Aorta (tissue), 5 donors: ENCODE measurements at places on chromosomes 1 and 21. TPM values are rescaled to one million over a fixed set of nuclear protein-coding genes. Genes with fewer than 3 reads are reported as not detected.

DNA sequence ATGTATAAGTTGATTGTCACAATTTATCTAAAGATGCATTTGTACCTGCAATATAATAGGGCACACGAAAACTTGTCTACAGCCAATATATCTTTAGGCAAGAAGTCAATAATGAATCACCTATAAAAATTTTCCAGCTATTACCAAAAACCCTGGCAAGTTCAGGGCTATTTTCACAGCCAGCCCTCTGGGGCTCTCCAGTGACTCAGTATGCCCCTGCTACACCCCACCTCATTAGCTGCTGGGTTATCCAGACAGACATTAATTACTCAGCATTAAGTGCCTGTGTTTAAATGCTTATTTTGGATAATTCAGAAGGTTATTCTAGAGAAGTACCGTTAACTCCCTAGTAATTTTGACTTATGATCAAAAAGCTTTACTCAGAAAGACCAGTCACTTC is 220.2 kb downstream of the TBX15 start:
- no peak overlapping the region for H3K4me3 ChIP-seq
- no peaks in the 10 kb centered on the region for H3K36me3 ChIP-seq
- DNase-seq, result no peak
- H3K4me1 ChIP-seq, result no peaks in the 10 kb centered on the region
- H3K27ac ChIP-seq, result no peak overlapping the region
- H3K27me3 ChIP-seq, result no peaks in the 10 kb centered on the region

DNA sequence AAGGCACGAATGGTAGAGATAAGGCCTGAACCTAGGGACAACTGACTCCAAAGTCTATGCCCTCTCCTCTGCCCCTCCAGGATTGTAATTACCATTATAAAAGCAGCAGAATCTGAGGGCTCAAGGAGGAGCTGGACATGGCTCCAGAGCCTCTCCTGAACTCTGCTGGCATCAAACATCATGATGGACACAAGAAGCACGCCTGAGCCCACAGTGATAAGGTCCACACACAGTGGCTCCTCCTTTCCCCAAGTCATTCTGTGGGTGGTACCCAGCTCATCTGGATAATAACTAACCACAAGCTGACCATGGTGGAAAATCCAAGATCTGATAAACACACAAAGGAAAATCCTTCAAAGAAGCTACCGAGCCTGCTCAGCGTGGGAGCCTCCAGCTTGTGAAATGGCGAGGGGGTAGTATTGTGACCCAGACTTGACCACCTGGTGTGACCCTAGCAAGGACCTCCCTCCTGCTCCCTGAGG is 85.2 kb downstream of the HIVEP3 start:
- no peak overlapping the region for H3K4me3 ChIP-seq
- H3K27me3 ChIP-seq, result no peaks in the 10 kb centered on the region
- DNase-seq, result no peak
- H3K36me3 ChIP-seq, result no peaks in the 10 kb centered on the region
- peaks cover 3% of the 10 kb centered on the region for H3K4me1 ChIP-seq
- no peak overlapping the region for H3K27ac ChIP-seq

DNA sequence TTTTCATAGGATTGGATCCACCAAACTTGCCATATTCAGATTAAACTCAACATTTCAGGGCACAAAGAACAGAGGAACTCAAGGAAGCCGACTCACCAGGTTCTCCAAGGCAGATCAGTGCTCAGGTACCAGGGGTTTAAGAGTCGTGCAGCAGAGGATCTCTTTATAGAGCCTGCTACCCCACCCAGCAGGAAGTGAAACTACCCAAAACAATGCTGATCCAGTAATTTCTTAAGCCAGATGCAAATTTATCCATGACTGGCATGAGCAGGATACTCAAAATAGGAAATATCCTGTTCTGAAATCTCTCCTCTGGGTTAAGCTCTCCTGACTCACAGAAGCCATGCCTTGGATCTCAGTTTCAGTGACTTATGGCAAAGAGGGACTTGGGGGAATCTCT is at the start of gene SPRR2A:
Gene SPRR2A, minus strand, starts transcription at position 138 of the 400 bp plus-strand sequence. CDS start 777 bp downstream, outside the sequence.
- H3K4me1 ChIP-seq, result no peaks in the 10 kb centered on the region
- no peak for DNase-seq
- H3K27me3 ChIP-seq, result no peaks in the 10 kb centered on the region
- no peaks in the 10 kb centered on the region for H3K36me3 ChIP-seq
- H3K4me3 ChIP-seq, result no peak within 1 kb of the TSS

DNA sequence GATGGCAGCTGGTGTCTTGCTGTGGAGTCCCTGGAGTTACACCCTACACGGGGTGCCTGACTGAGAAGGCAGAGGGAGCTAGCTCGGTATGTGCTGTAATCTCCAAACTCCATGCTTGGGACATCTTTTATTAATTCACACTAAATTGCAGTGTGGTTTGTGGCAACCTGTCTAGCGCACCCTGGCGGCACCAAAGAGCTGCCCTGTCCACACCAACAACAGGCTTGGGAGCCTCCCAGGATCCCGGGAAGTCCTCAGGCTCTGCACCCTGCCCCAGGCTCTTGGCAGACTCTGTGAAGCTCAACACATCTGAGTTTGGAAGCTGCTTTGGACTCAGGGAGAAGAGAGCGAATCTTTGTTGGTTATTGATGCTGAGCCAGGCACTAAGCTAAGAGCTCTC is 138.9 kb downstream of the IGSF21 start:
- no peak for DNase-seq
- no peaks in the 10 kb centered on the region for H3K4me1 ChIP-seq
- no peak overlapping the region for H3K27ac ChIP-seq
- no peaks in the 10 kb centered on the region for H3K36me3 ChIP-seq
- no peak overlapping the region for H3K4me3 ChIP-seq

GRCh38 chr1:156505679-156506298 is 5.2 kb upstream of the MEF2D start:
- H3K4me3 ChIP-seq, result no peak overlapping the region
- H3K27ac ChIP-seq, result peak overlapping the region; percentile 87
- H3K27me3 ChIP-seq, result no peaks in the 10 kb centered on the region
- H3K36me3 ChIP-seq, result no peaks in the 10 kb centered on the region
- DNase-seq, result no peak

GRCh38 chr1:54417123-54417522 is 10.9 kb upstream of the SSBP3 start:
- no peaks in the 10 kb centered on the region for H3K36me3 ChIP-seq
- no peaks in the 10 kb centered on the region for H3K4me1 ChIP-seq
- no peak overlapping the region for H3K27ac ChIP-seq
- DNase-seq, result no peak

DNA sequence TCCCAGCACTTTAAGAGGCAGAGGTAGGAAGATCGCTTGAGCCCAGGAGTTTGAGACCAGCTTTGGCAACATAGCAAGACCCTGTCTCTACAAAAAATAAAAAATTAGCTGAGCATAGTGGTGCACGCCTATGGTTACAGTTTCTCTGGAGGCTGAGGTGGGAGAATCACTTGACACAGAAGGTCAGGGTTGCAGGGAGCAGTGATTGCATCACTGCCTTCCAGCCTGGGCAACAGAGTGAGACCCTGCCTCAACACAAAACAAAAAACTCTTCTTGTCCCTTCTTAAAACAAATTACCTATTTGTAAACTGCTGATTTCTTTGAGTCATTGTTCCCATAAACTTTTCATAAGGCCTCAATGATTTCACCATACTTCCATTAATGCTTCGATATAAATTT is 18.7 kb downstream of the PRKAA2 start:
- no peaks in the 10 kb centered on the region for H3K36me3 ChIP-seq
- H3K27me3 ChIP-seq, result no peaks in the 10 kb centered on the region
- H3K27ac ChIP-seq, result no peak overlapping the region
- no peak for DNase-seq

GRCh38 chr1:245663841-245664240 is 509.1 kb downstream of the KIF26B start:
- H3K27me3 ChIP-seq, result no peaks in the 10 kb centered on the region
- no peak overlapping the region for H3K4me3 ChIP-seq
- H3K36me3 ChIP-seq, result no peaks in the 10 kb centered on the region
- no peak for DNase-seq
- H3K4me1 ChIP-seq, result no peaks in the 10 kb centered on the region

- H3K4me3 ChIP-seq, result no peak overlapping the region
- H3K36me3 ChIP-seq, result no peaks in the 10 kb centered on the region
- no peaks in the 10 kb centered on the region for H3K4me1 ChIP-seq
- no peak overlapping the region for H3K27ac ChIP-seq
- no peaks in the 10 kb centered on the region for H3K27me3 ChIP-seq
Measured at GRCh38 chr21:35150562-35151226, 101.6 kb upstream of the RUNX1 start.

- H3K36me3 ChIP-seq, result peaks cover 2% of the 10 kb centered on the region
- DNase-seq, result no peak
- H3K4me3 ChIP-seq, result no peak overlapping the region
- H3K27ac ChIP-seq, result no peak overlapping the region
- no peaks in the 10 kb centered on the region for H3K4me1 ChIP-seq
- no peaks in the 10 kb centered on the region for H3K27me3 ChIP-seq
Measured at GRCh38 chr1:205711105-205712048, 31.1 kb upstream of the SLC45A3 start.

- H3K4me3 ChIP-seq, result no peak overlapping the region
- DNase-seq, result no peak
- peaks cover 5% of the 10 kb centered on the region for H3K36me3 ChIP-seq
- no peaks in the 10 kb centered on the region for H3K4me1 ChIP-seq
- H3K27ac ChIP-seq, result no peak overlapping the region
Measured at GRCh38 chr1:236534151-236534651, 10.4 kb downstream of the LGALS8 start.

DNA sequence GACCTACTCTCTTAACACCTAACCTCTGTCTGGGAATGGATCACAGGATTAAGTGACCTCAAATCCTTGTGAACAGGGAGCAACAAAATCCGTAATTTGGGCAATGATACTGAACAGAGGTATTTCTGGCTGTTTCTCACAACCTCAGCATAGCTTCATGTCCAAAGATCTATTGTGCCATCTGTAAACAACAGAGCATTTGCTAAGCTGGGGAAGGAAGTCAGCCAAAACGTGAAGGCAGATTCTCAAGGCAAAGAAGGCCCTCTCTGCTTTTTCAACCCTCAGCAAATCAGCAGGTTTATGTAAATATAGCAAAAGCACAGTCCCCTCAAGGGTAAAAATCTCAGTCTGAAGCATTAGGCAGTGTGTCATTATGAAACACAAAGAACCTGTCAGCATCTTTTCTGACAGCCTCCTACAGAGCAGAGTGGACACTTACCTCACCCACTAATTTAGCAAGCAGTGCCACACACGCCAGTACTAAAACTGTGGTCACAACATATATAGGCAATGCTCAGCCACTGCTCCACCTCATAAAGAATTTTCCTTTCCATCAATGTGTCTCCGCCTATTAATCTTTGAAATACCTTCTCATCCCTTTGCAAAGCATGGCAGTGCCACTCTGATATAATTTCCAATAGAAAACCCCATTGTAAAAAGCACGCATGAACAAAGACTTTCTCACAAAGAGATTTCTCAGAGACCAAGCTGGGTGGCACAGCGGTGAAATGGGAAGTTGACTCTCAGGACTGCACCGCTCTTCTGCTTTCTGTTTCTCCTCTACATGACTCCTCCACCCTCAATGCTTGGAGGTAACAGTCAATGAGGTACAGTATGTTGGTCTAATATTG is 188.0 kb downstream of the RERE start:
- DNase-seq, result no peak
- H3K4me1 ChIP-seq, result no peaks in the 10 kb centered on the region
- no peaks in the 10 kb centered on the region for H3K27me3 ChIP-seq
- H3K27ac ChIP-seq, result no peak overlapping the region

DNA sequence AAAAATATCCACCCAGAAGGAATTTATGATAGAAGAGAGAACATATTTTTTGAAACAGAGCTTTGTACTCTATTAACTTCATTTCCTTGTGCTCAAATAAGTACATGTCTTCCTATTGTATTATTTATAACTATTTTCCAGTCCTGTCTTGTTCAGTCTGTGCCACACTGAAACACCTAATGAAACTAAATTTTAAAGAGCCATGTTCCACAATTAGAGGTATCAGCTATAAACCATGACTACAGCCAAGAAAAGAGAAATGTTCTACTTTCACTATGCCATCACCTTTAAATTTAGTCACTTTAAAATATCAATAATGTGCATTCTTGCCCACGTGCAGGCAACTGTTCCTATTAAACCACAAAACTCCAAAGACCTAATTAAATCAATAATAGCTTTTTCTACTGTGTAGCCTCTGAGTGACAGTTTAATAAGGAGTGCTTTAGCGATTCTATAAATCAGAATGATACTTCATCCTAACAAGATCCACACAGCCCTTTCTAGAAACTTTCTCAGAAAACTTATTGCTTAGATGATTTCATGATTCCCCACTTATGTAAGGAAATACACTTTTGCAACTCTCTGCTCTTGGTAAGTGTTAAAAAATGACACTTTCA is 404.9 kb upstream of the CHRM3 start:
- H3K4me3 ChIP-seq, result no peak overlapping the region
- DNase-seq, result no peak
- no peak overlapping the region for H3K27ac ChIP-seq
- H3K36me3 ChIP-seq, result no peaks in the 10 kb centered on the region
- H3K27me3 ChIP-seq, result no peaks in the 10 kb centered on the region

DNA sequence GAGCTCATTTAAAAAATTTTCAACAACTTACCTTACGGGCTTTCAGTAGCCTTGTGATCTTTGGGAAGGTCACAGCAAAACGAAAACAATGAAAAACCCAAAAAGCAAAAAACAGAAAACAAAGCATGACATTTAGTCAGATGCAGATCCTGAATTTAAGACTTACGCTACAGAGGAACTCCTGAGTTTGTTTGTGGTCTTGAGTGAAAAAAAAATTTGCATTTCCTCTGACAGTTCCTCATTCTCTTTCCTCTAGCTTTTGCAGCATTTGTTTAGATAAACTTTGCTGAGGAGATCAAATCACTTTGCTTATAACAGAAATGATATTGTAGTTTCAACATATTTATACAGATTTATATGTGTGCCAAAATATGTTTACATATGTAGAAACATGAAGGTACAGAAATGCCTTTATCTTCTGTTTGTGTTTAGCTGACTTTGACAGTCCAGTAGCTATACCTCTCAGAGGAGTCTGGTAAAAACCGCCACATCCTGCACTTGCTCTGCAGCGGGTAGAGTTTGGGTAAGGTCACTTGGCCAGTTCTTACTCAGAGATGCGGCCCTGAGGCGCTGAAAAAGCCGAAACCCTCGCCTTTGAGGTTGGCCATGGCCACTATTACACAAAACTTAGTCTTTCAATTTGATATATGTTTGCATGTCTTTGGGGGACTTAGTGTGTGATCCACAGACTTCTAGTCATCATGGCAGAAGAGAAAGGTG is 142.5 kb downstream of the TNR start:
- H3K27me3 ChIP-seq, result no peaks in the 10 kb centered on the region
- no peak for DNase-seq
- H3K36me3 ChIP-seq, result no peaks in the 10 kb centered on the region
- no peaks in the 10 kb centered on the region for H3K4me1 ChIP-seq

The AGT gene
- 46.1 TPM for total RNA-seq

The OR2L8 gene
- total RNA-seq, result not detected

The GFI1 gene
- 1.1 TPM for total RNA-seq

The C1QA gene
- total RNA-seq, result 145 TPM

The SMCP gene
- total RNA-seq, result not detected

The SIM2 gene
- total RNA-seq, result not detected

The LCA5L gene
- 0.39 TPM for total RNA-seq
